Heart right ventricle (tissue), 16 donors: ENCODE measurements at places on chromosomes 2 and 18. TPM values are rescaled to one million over a fixed set of nuclear protein-coding genes. Genes with fewer than 3 reads are reported as not detected.

DNA sequence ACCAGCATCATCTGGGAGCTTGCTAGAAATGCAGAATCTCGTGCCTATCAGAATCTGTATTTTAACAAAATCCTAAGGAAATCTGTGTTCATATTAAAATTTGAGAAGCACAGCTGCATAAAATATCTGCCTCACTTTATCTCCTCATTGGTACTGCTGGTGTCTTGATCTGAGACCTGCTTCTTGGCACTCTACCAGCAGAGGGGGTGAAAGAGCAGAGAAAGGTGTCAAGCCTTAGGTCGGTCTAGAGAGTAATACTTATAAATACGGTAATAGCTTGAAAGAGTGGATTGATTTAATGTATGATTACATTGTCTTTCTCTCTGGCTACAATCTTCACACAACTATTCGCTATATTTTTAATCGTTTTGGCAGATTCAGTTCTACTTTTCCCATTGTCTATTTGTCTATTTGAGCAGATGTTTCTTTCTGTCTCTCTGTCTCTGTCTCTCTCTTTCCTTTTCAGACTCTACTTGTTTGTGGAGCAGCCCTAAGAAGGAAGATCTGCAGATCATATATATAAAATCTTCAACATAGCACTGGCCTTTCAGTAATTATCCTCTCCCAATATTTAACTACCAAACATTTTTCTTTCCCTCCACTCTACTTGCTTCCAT is 1.7 kb upstream of the GCG start:
- DNase-seq: peak; percentile 25

- no peak for DNase-seq
Measured at GRCh38 chr2:119377294-119377992, 10.7 kb downstream of the DBI start.

DNA sequence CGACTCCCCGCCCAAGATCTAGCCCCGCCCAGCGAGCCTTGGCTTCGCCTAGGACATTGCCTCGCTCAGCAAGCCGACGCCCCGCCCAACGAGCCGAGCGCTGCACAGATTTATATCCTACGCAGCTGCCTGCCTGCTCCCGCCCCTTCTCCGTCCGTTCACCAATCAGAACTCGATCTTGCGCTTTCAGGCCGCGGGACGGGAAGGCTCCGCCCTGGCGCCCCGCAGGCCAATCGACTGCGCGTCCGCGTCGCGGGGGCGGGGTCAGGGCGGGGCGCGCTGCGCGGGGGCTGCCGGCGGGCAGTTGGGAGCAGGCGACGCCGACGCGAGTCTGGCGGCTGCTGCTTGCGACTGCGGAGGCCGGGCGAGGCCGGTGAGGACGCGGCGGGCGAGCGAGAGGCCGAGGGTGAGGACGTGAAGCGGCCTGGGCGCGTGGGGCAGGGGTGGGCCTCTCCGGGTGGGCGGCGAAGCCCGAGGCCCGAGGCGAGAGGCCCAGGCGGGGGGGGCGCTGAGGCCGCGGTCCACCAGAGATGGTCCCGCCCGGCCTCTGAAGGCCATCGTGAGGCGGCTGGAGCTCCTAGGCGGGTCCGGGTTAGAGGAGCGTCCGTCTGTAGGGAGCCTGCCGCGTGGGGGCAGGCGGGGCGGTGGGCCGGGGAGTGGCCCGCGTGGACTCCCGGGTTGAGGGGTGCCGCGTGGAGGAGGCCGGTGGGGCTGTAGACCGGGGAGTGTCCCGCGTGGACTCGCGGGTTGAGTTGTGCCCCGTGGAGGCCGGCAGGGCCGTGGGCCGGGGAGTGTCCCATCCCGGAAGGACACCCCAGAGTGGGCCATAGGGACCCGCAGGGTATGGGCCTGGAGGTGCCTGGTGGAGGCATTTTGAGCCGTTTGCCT is at the start of gene FARP2:
Gene FARP2, plus strand, starts transcription at position 303 of the 888 bp plus-strand sequence. CDS start 16,823 bp downstream, outside the sequence.
- peak; percentile 99 for DNase-seq

GRCh38 chr2:106044021-106044420 is 150.1 kb downstream of the UXS1 start:
- DNase-seq: no peak

- peak; percentile 17 for DNase-seq
Measured at GRCh38 chr2:61853086-61853846, 594 bp downstream of the FAM161A start.

DNA sequence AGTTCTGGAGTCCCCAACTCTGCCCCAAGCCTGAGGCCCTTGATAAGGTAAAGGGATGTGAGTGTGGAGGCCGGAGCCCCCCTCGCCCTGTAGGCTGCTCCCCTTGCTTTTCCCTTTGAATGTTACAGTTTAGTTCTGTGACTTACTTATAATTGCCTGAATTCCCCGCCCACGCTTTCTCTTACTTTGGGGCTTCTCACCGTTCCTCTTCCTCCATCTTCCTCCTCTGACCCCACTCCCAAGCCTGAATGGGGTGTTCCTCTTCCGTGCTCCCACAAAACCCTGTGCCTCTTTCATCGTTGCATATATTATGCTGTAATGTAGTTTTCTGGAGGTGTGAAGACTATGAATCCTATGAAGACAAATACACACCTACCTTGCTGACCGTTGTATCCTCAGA is 15.0 kb upstream of the IL1RN start:
- DNase-seq: no peak

GRCh38 chr2:159175182-159175581 is 111.3 kb downstream of the WDSUB1 start:
- no peak for DNase-seq

GRCh38 chr18:23207994-23208393 is 72.7 kb downstream of the CABLES1 start:
- DNase-seq: no peak

Gene MYOM1
- 514 TPM for total RNA-seq

GRCh38 chr18:13368080-13368813 is 149.7 kb downstream of the LDLRAD4 start:
- no peak for DNase-seq

DNA sequence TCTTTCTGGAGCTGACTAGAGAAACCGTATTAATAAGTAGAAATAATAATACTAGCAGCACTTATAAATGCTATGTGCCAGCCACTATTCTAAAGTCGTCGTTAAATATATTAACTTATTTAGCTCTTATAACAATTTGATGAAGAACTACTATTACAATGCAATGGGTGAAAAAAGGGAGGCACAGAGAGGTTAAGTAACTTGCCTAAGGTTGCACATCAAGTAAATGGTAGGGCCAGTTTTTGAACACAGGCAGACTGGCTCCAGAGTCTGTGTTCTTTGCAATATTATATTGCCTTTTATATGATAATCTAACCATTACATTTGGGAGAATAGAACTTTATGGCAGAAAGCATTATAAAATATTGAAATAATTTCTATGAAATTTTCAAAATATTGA is 17.6 kb downstream of the INPP1 start:
- DNase-seq: no peak

DNA sequence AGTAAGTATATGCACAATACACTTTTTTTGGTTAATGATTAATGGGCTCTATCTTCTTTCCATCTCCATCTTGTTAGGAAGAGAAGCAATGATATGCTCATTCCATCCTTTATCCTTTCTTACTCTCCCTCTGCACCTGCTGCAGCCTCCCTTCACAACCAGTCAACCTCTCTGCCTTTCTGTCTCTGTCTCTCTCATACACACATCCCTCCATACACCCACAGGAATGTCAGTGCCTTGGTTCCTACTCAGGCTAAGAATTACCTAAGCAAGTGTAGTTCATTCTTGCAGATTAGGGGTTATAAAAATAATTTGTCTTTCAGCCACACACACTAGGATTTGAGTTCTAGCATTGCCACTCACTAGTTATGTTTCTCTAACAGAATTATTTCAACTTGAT is 45.6 kb downstream of the MAP2 start:
- no peak for DNase-seq

GRCh38 chr2:191688934-191689695 is 11.2 kb downstream of the NABP1 start:
- DNase-seq: no peak

- no peak for DNase-seq
Measured at GRCh38 chr2:233814056-233814835, 36.1 kb downstream of the MROH2A start.

Gene KCNF1
- 0.42 TPM for total RNA-seq

DNA sequence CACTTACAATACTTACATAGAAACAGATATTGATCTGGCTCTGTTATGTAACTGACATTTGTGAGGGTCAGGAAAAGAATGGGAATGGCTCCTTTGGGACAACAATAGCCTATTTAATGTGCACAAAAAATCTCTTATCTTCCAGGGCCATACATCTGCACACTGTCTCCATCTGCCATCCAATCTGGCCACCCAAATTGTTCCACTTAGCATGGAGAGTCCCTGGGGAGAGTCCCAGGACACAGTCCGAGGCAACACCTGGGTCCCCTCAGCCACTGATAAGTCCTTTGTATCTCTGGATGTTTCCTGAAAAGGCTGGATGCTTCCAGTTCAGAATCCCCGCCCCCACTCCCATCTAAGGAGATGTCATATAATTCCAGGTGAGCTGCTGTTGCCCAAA is 274.2 kb upstream of the NCKAP5 start:
- no peak for DNase-seq

DNA sequence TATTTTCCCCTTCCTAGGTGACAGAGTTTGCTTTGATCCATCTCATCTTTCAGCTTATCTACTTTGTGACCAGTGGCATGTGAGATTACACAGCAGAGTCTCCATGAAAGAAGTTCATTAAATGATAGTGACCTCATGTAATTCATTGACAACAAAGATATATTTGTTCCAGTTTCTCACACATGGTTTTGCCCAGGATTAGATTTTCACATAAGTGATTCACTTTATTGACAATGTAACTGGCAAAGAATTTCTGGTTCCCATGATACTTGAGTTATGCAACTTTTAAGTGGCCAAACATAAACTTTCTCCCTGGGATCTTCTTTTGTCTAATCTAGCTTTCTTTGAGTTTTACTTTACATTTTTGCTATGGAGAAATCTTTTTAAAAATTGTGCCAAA is 50.0 kb downstream of the MC4R start:
- DNase-seq: no peak

Gene ALLC
- not detected for total RNA-seq

Gene G6PC2
- 0.11 TPM for total RNA-seq

- no peak for DNase-seq
Measured at GRCh38 chr2:8300216-8300615, 381.6 kb upstream of the ID2 start.

GRCh38 chr2:26352892-26353291 is 6.3 kb upstream of the ADGRF3 start:
- no peak for DNase-seq

- DNase-seq: no peak
Measured at GRCh38 chr2:3703757-3704355, 481 bp downstream of the DCDC2C start.

DNA sequence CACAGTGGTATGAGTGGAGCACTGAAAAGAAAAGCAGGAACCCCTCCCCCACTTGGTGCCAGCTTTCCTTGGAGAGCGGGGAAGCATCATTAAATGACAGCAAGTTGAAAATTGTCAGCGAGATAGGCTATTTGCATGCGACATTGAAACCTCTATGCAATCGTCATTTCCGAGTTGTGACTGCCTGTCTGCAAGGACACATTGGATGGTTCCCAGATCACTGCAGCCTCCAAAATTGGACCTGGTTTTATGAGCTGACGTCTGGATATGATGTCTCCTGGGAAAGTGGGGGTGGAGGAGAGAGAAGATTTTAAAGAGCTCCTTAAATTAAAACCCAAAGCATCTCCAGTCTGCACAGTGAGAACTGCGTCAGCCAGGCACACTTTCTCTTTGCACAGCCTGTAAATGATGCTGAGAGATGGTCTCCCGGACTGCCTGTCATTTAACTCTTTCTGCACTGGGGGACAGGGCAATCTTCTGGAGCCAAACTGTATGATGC is 57.8 kb upstream of the KIF5C start:
- DNase-seq: no peak

DNA sequence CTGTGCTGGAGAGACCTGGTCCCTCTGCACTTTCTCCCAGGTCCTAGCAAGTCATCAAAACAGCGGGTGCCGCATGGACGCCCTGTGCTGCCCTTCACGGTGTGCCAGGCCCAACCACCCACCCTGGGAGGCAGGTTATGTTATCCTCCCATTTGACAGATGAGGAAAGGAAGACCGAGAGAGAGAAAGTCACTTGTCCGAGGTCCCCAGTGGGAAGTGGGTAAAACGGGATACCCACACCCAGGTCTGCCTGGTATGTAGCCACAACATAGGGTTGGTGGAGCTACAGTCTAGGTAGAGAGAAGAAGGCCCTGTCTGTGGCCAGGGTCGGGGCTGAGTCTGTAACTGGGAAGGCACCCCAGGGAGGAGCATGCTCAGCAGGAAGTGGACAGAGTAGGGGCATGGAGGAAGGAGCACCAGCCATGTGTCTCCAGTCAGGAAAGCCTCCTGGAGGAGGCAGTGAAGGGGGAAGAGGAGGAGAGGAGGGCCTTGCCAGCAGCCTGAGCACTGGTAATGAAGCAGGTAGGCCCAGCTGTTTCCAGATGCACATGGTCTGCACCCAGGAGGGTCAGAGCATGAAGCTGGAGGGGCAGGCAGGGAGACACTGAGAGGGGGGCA is 98.4 kb downstream of the ZFP36L2 start:
- DNase-seq: no peak

DNA sequence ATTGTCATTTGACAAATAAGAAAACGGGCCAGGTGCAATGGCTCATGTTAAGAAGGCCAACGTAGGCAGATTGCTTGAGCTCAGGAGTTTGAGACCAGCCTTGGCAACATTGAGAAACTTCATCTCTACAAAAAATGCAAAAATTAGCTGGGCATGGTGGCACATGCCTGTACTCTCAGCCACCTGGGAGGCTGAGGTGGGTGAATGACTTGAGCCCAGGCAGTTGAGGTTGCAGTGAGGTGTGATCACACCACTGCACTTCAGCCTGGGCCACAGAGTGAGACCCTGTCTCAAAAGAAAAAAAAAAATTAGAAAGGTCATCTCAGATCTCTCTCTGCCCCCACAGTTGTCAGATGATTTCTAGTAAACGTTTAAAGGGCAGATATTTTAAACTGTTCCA is 4.4 kb downstream of the SESTD1 start:
- DNase-seq: no peak

GRCh38 chr18:48417985-48418384 is 8.8 kb upstream of the ZBTB7C start:
- DNase-seq: no peak

Gene MLPH
- total RNA-seq: 22.8 TPM

DNA sequence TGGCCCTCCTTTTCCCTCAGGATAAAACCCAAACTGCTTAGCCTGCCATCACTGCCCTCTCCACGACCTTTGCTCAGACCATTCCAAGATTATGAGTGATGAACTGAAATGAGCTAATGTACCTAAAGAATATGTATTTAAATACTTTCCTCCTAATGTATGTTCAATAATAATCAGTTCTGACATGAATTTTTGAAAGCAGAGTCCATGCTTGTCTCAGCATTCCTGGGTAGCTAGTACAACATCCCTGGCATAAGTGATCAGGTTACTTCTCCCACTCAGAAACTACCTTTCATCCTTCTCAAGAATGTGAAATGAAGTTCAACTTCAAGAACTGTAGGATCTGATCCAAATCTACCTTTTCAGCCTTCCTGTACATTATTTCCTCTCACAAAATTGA is 103.6 kb downstream of the UNC80 start:
- no peak for DNase-seq

Gene SIX3
- not detected for total RNA-seq
